Glutamatergic neuron (in vitro differentiated cells): ENCODE measurements at places on chromosomes 2 and 18.

GRCh38 chr2:120719491-120719890 is 16.2 kb upstream of the GLI2 start:
- no peak for DNase-seq

DNA sequence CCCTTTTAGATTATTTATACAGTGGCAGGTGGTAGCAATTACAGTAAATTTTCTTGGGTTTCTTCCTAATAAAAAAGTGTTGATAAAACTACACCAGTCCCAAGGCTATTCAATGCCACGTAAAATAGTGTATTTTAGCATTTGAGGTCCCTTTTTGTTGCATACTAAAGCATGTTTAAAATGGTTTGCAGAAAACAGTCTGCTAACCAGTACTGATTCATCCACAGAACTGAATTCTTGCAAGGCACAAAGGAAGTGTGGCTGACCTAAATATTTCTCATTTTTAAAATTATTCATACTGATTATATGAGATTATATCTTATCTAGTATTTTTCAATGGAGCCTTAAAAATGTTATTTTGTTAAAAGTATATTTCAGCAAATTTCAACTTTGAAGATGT is 98.1 kb downstream of the SMAD2 start:
- DNase-seq, result no peak

GRCh38 chr2:96760986-96761832 is 507 bp downstream of the CNNM4 start:
- DNase-seq, result no peak

- peak; percentile 29 for DNase-seq
Observed at GRCh38 chr2:148875387-148876051, 492 bp downstream of the KIF5C start.

DNA sequence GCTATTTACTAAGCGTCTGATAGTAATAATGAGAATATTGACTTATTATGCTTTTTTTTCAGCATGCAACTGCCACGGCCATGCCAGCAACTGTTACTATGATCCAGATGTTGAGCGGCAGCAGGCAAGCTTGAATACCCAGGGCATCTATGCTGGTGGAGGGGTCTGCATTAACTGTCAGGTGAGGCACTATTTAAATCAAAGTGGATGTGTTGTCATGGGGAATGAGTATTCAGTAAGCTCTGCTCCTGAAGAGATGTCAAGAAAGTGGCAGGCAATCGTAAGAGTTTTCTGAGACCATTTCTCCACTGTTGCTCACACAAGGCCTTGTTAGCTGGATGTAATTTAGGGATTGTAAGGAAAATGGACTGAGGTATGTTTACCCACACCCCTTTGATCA is 74.1 kb downstream of the LAMA3 start:
- no peak for DNase-seq

DNA sequence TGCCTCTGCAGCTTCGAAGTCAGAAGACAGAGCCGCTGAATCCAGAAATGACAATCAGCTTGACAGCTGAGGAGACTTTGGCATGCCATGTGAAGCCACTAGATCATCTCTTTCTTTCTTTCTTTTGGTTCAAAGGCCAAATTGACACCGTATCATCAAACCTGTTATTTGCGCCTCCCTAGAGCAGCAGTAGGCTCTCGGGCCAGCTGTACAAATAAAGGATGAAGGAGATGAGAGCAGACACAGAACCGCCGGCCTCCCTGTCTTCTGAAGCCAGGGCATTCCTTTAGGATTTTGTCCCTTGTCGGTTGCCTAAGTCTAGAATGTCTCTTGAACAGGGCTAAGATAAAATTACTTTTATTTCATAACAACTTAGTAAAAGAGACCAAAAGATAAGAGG is 36.8 kb downstream of the COL4A4 start:
- no peak for DNase-seq

DNA sequence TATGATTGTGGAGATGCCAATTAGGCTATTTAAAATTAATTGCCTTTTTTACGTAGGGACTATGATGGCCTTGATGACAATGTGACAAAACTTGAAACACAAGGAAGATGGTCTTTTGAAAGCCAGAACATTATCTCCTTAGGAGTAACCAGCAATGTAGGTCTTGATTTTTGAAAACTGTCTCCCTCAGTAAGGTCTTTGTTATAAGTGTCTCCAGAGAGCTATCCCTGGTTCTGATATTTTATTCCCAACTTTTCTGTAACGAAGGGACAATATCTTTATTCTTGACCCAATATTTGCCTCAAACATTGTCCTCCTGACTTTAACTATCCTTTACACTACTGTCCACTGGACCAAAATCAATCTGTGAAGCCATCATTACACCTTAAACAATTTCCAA is 493.2 kb downstream of the CCDC85A start:
- DNase-seq, result no peak

DNA sequence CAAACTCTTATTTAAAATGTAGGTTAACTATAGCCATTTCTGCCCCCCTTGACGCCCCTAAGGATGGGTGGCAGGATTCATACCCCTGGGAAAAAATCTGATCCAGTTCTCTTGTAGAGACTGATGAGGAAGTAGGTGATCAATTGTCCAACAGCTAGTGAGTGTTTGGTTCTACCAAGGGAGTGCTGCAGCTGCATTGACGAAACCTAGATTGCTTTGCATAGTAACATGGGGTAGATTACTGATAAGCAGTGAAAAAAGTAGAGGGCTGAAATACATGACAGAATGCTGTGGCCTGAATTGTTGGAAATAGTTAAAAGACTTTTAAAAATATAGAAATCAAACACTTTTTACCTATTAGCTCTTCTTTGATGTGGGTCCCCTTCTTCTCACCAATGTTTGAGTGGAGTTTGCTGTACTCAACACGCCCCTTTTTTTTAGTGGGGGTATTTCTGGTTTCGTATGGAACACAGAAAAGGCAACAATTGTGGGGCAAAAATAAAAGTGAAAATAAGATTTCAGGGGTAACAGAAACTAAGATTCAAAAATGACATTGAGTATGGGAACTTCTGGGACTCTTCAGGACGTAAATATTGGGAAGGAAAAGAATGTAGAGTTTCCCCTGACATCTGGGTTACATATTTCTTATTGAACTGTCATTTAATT is 66.2 kb downstream of the MAIP1 start:
- no peak for DNase-seq

DNA sequence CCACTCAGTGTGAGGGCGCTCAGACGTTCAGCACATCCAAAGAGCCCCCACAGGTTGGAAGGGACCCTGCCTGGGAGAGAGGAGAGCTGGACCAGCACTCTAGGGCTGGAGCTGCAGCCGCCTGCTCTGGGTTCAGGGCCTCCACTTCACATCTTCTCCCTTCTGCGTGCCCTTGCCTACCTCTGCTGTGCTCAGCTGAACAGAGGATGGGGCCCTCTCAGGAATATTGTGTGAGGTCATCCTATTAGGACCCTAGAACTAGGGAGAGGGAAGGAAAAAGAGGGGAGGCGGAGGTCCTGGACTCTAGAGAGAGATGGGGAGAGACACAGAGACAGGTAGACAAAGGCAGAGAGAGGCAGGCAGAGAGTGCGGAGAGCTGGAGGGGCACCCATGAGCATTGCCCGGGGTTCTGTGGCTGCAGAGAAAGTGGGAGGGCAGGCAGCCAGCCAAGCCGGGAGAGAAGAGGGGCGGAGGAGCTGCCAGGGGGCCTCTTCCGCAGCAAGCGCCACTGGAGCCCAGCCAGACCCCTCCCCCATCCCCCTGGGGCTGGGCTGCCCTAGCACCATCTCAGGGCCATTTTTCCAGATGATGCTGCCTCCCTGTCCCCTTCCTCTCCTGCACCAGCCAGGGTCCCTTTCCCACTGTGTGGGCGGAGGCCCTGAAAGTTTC is 8.3 kb upstream of the TNS1 start:
- DNase-seq, result no peak

DNA sequence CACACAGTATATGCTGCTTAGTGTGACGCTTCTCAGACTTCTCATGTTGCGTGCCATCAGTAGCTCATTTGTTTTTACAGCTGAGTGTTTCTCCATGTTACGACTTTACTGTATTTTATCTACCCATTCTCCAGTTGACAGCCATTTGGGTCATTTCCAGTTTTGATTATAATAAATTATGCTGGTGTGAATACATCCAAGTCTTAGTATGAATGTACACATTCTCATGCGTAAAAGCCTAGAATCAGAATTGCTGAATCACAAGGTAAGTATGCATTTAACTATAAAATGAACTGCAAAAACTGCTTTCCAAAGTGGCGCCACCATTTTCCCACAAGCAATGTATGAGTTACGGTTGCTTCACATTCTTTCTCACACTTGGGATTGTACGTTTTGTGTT is 184.2 kb upstream of the SLC35G4 start:
- DNase-seq, result no peak

- DNase-seq, result no peak
Observed at GRCh38 chr2:19461504-19462255, 103.3 kb upstream of the OSR1 start.

GRCh38 chr2:240920783-240921231 is 14.7 kb downstream of the CROCC2 start:
- DNase-seq, result no peak

DNA sequence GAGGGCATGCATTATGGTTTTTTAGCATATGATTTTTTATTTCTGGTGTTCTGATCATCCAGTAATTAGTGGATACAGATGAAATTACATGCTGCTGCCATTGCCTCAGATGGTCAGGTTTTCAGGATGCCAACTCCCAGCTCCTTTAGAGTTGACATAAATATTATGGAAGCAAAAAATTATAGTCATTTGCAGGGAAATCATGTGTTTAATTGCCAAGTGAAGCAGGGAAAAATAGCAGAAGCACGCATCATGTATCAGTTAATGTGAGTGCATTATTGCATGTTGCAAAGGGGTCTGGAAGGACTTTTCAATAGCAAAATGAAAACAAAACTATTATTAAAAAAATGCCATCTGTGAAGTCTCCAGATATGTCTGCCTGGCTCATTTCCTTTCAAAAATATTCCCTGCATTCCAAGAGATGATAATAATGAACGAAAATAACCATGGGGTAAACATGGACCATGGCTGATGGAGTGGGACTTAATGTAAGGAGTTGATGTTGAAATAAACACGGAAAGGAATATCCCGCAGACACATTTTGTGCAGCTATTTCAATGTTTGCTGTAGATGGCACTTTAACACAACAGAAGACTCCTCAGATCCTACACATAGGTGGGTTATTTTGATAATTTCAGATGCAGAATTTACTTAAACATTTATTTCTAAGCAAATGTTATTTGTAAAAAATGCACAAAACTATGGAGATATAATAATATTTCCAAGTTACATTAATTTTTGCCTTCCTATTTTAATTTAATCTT is 87.7 kb upstream of the DYNAP start:
- no peak for DNase-seq

DNA sequence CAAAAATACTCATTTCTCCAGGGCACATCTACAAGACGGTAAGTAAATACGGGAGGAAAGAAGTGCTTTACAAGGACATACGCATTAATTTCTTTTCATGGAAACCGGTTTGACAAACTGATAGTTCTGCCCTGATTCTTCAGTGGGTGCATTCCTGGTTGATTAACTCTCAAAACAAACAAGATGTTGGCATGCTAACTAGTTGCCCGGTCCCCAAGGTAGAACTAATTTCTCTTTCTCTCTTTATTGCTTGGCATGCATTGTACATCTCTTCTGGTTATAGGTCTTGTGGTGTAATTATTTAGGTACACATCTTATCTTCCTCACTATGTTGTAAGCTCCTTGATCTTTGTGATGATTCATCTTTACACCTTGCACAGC is 46.9 kb upstream of the SPATS2L start:
- no peak for DNase-seq

DNA sequence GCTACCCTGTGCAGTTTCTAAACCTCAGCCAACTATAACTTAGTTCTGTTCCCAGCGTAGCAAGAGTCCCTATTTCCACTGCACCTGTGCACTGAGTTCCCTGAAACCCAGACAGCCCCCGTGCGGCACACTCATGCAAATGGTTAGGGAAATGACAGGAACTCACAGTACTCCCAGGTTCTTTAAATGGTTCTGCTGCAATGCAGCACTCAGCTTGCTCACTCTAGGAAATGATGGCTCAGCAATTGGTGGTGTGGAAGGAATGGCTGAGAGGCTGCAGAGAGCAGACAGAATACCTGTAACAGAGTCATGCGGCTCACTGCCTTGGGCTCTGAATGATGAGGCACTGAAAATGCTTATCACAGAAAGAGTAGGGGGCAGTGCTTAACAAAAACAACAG is 143.0 kb downstream of the RAD51AP2 start:
- DNase-seq, result no peak

- no peak for DNase-seq
Observed at GRCh38 chr2:102391565-102391964, 31.4 kb upstream of the IL18RAP start.
